ENCODE measurements at places on chromosomes 4 and X.

DNA sequence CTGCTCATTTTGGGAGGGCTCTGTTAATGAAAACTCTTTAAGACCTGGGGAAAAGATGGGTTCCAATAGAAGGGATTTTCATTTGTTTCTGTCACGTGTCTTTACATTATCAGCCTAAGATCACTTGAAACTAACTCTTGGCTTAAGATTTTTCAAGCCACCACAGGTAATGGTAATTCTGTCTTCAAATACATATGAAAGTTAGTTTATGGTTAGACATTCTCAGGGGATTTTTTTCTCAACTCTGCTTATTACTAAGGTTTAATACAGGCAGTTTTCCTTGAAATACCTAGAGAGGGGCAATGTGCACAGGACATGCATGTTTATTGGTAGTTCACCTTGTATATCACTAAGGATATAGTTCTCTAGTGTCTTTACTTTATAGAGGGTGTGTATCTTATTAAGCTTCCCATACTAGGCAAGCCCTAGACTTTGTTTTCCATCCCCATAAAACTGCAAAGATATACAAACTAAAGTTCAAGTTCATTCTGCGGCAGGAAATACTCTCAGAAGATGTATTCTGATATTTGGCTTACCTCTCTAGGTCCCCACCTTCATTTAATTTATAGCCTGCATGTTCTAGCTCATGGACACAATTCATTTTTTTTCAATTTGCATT lies 38.2 kb upstream of the MYOZ2 start:
- DNase-seq: no peak

GRCh38 chr4:151443752-151444151 lies 34.8 kb downstream of the FHIP1A start:
- DNase-seq: no peak

GRCh38 chr4:15332377-15332776 lies 95.5 kb upstream of the C1QTNF7 start:
- DNase-seq: no peak

DNA sequence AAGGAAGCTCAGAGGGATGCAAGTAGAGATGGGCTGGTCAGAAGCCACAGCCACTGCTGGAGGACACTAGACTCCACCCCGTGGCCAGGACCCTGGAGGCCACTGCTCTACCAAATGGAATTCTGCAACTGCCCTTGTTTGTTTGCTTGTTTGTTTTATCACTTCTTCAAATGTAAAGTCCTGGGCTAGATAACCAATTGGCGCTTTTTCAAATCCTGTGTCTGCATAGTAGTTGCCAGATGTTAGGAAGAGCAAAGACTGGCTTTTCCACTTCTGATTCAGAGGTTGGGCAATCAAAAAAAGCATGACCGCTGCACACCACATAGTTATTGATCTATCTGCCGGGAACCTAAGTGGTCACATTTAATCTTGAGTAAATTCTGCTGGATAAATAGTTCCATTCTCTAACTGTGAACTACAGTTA lies 255.2 kb upstream of the SFRP2 start:
- DNase-seq: no peak

DNA sequence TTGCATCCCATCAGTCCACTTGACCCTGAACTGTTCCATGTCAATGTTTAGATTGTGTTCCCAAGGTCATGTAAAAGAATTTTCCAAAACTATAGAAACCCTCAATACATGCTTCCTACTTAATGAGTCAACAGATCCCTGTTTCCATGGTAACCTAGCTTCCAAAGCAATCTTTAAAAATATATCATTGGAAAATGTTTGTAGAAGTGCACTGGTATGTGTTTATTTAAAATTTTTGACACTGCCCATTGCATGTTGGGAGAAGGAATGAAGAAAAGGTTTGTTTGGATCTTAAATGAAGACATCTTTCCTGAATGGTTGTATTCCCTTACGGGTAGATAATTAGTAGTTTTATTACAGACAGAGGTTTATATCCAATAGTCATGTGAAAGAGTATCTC lies 345.3 kb downstream of the GABRG1 start:
- DNase-seq: no peak

GRCh38 chr4:85603437-85604336 lies 128.7 kb downstream of the ARHGAP24 start:
- DNase-seq: no peak

DNA sequence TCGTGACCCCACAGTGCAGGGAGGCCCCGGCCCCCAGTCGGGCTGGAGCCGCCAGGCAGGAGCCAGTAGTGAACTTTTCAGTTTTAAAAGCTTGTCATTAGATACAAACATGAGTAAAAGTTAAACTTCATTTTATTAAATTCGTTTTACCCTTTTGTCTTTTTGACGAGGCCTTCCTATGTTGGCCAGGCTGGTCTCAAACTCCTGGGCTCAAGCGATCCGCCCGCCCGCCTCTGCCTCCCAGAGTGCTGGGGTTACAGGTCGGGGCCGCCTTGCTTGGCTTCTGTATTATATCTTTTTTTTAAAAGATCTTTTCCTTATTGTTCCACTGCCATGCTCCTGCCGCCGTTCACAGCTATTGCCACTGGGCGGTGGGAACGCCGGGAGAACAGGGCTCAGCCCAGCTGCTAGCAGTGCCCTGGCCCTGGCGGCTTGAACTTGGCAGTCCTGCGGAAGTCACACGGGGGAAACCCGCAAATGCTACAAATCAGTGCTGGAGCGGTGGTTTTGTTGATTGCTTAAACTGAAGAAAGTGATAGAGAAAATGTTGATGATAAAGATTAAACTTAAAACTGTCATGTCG lies 968 bp upstream of the NELFA start:
- DNase-seq: peak; percentile 48

GRCh38 chr4:150072906-150073714 lies 5.1 kb upstream of the DCLK2 start:
- DNase-seq: no peak

DNA sequence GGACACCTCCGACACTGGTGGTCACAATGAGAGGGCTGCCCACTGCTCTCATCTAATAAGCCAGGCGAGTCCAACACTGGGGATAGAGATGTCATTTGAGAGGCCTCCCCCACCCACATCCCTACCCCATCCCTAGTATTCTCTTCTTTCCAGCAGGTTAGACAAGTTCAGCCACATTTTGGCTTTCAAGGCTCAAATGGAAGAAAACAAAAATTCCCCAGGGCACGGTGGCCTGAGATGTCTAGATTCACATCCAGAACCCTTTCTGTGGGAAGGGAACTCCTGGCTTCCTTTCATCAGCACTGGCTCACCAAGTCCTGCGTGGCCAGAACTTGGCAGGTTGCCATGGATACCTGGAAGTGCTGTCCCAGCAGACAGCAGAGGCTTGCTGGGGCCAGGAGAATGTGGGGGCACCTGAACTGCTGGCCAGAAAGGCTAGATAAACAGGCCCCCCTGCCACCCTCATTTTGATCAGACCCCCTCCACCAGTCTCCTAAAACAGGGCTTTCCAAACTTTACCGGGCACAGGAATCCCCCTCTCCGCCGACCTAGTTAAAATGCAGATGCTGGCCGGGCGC lies 1.3 kb upstream of the NYX start:
- no peak for DNase-seq

- no peak for DNase-seq
These were observed 61.6 kb upstream of the ACSL1 start for GRCh38 chr4:184887333-184887732.

GRCh38 chr4:108068442-108068841 lies 78.8 kb downstream of the HADH start:
- DNase-seq: no peak

DNA sequence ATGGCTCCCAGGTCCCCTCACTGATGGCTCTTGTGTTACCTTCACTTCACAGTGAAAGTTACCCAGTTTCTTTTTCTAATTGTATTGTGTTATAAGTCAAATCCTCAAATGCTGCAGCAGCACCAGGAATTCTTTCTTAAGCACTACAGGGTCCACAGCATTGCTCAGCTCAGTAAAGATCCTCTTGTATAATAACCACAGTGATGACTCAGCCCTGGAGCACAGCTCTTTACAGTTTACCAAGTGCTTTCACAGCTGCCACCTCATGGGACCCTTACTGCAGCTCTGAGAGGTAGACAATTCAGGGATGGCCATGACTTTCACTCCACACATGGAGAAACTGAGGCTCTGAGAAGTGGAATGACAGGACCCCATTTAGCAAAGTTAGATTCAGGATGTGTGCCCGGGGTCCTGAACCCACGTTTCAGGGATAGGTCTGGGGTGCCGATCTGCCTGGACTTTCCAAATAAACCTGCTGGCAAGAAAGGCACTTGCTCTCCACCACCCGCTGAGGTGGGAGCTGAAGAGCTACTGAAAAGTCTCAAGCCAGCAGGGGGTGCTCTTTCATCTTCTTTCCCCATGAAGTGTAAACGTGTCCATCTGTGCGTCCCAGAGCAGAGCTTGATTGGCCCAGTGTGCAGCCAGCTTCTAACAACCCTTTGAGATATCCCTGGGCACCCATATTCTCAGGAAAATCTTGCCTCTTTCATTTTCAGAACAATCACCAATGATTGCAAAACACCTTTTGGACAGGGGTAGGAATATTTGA lies 35.7 kb upstream of the GABRQ start:
- no peak for DNase-seq

GRCh38 chrX:56757327-56757726 lies 28.3 kb downstream of the NBDY start:
- DNase-seq: no peak

GRCh38 chr4:2451821-2452785 lies 16.8 kb upstream of the RNF4 start:
- no peak for DNase-seq

DNA sequence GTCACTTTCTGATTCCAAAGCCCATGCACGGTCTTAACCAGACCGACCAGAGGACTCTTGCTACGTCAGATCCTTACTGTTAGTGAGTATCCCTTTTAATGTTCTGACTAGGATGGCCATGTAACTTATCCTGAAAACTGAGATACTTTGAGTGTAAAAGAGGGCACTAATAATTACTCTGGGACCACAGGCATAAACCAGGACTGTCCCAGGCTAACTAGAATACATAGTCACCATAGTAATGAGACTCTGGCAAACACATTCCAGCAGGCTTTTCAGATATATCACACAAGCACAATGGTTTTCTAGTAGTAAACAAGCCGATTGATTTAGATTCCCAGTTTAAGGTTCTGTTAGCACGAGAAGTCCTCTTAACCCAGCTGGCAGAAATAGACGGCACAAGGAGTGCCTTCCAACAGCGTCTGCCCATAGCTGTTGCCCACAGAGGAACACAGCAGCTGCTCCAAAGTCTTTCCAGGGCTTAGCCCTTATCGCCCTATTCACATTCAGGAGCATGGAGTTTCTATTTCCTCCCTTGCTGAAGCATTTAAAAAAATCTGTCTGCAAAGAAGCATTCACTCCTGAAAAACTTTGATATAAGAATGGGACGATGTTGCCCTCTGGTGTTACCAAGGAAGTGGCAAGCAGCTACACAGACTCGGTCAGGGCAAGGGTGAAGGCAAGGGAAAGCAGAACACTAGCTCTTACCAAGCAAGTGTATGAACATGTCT lies 92.4 kb downstream of the CXCL13 start:
- no peak for DNase-seq

DNA sequence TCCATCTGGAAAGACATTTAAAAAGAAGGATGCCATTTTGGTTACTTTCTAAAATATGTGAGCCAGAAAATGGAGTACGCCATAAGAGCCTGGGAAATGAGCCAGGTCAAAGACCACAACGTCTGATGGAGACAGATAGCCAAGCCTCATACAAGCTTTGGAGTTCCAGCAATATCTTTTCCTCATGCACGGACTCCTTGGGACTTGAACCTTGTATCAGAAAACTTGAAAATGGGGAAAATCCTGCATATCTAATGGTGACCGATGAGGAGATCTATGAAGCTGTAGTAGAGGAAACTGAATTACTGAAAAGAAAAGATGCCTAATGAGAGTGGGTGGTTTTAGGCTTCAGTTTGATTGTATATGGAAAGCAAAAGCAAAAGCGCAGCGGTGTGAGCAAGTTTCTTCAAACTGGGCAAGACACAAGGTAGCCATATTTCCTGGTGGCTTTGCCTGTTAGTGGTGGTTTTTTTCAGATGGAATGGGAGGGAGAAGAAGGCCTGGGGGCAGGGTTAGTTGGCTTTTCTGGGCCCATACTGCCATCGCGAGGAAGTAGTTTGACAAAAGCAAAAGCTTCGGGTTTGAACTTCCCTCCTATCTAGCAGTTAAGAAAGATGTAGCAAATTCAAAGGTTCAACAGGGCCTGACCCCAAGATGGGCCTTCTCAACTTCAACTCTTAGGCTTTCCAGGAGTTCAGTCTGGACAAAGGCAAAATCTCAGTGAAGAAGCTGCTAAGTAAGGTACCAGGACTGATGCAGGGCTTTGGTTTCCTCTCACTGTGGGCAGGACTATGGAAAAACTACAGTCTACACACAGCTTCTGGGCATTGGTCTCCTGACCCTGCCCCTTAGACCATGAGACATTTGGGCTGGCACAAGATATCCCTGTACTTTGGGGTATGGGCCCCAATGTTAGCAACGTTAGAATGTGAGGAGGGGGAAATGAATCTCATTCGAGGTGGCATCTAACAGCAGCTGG lies 210.0 kb upstream of the STK26 start:
- peak; percentile 86 for DNase-seq

GRCh38 chrX:77922787-77923186 lies 12.3 kb downstream of the ATP7A start:
- DNase-seq: no peak

GRCh38 chr4:167702391-167702790 lies 389.9 kb upstream of the ANXA10 start:
- DNase-seq: no peak

DNA sequence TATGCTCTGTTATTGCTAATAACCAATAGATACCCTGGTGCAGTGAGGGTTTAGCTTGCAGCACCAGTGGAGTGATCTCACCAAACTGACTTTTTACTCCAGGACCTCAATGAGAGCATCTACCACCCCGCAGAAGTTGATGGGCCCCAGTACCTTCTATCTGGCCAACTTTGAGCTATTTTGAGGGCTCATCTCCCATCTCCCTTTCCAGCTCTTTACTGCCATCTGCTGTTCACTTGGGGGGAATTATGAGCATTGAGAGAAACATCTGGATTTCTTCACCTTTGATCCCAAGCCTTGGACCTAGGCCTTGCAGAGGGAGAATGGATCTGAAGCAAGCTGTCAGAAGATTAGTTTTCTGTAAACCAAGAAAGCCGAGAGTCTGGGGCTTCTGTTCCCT lies 143.6 kb downstream of the TMEM164 start:
- DNase-seq: peak; percentile 40

DNA sequence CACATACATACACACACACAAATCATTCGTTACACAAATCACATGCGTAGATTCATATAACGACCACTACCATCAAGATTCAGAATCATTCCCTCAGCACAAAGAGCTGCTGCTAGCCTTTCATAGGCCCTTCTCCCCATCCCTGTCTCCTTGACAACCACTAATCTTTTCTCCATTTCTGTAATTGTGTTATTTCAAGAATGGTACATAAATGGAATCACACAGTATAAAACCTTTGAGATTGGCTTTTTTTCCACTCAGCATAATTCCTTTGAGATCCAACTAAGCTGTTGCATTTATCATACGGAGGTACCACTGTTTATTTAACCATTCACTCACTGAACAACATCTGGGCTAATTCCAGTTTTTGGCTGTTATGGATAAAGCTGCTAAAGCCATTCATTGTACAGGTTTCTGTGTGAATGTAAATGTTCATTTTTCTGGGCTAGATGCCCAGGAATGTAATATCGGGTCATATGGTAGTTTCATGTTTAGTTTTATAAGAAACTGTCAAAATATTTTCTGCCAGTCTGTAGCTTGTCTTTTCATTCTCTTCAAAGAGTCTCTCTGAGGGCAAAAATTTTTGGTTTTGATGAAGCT lies 64.1 kb downstream of the USP11 start:
- no peak for DNase-seq

All from CD4-positive, alpha-beta T cell treated with Interleukin-15 for 4 hours (primary cell).